ENCODE measurements at places on chromosomes 16 and 17. TPM values are rescaled to one million over a fixed set of nuclear protein-coding genes. Genes with fewer than 3 reads are reported as not detected.

PRR11 gene
- polyA plus RNA-seq, result 0.22 TPM

IRF8 gene
- polyA plus RNA-seq, result not detected

CCL8 gene
- polyA plus RNA-seq, result not detected

CA7 gene
- not detected for polyA plus RNA-seq

WWP2 gene
- polyA plus RNA-seq, result 11.9 TPM

CTNS gene
- 14.2 TPM for polyA plus RNA-seq

ALDH3A1 gene
- polyA plus RNA-seq, result not detected

SLC5A2 gene
- polyA plus RNA-seq, result not detected

LHX1 gene
- 2.5 TPM for polyA plus RNA-seq

TMEM88 gene
- 6.7 TPM for polyA plus RNA-seq

KRT32 gene
- polyA plus RNA-seq, result not detected
